GM10248 (cell line): ENCODE measurements at places on chromosomes 12 and 14.

- no peak for DNase-seq
Measured at GRCh38 chr12:20278276-20278675, 90.1 kb upstream of the PDE3A start.

DNA sequence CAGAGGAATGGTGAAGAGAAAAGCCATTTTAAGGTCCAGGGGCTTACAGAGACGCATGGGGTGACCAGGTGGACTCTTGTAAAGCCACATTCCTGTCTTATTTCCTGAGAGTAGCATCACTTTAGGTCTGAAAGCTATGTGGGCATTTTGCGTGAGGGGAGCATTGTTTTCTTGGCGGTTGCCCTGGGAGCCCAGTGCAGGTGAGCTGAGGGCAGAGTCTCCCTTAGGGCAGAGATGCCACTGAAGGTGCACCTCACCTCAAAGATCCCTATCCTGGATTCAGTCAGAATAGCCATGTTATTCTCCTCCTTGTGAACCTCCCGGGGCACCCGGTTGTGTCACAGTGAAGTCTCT lies 12.4 kb downstream of the GLRX5 start:
- DNase-seq = no peak

DNA sequence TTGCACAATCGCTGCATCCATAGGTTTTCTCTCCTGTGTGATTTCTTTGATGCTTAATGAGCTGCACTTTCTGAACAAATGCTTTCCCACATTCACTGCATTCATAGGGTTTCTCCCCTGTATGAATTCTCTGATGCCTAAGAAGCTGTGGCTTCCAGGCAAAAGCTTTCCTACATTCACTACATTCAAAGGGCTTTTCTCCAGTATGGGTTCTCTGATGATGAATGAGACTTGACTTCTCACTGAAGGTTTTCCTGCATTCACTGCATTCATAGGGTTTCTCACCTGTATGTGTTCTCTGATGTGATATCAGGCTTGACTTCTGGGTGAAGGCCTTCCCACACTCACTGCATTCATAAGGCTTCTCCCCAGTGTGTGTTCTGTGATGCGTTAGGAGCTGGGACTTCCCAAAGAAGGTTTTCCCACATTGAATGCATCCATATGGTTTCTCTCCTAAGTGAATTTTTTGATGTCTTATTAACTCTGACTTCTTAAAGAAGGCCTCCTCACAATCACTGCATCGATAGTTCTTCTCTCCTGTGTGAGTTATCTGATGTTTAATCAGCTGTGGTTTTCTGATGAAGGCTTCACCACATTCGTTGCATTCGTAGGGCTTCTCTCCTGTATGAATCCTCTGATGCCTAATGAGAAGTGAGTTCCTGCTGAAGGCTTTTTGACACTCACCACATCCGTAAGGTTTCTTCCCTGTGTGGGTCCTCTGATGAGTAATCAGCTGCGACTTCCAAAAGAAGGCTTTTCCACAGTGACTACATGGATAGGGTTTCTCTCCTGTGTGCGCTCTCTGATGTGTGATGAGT lies 30.3 kb downstream of the ZNF605 start:
- no peak for DNase-seq

- DNase-seq = peak; percentile 8
Measured at GRCh38 chr14:96586056-96586455, 83.9 kb downstream of the PAPOLA start.

DNA sequence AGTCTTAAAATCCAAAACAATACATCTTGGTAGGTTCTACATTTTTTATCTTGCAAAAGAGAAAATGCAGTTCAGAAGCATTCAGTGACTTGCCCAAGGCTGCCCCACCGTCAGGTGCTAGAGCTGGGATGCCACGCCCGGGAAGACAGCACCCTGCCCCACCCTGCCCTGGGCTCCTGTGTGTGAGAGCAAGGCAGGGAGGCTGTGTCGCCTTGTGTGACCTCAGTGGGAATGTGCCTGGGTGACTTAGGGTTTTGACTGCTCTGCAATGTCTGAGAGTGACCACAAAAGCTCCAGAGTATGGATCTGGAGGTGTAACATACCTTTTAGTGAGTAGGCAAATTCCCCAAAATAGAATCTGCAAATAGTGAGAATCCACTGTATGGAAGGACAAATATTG lies 60.0 kb downstream of the AACS start:
- no peak for DNase-seq

GRCh38 chr14:54267172-54267571 lies 129.6 kb upstream of the CDKN3 start:
- DNase-seq = peak; percentile 29

DNA sequence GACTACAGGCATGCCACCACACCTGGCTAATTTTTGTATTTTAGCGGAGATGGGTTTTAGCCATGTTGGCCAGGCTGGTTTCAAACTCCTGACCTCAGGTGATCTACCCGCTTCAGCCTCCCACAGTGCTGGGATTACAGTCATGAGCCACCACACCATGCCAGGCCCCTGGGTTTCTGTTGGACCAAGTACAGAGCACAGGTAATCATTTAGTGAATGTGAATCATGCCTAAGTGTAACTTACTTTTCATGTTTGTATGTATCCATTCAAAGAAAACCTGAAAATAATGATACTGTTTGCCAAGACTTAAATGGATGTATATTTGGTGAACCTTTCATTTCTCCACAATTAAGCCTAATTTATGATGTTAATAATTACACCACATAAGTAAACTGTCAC lies 65.9 kb downstream of the FGD6 start:
- no peak for DNase-seq

DNA sequence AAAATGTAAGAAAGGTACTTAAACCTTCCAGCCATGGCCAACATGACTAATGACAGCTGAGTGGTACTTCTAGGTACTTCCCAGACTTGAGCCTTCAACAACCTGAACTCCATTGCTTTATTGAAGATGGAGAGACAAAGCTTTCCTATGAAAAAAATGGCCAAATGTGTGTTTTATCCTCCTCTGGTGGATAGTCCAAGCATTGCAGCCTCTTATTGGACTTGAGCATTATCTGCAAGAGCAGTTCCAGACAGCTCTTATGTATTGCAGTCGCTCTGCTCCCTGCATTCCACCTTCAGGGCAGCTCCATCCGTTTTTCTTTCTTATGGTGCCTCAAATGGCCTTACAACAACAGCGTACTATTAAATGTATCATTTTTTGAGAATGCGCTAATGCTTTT lies 588.2 kb downstream of the NRXN3 start:
- peak; percentile 20 for DNase-seq

- peak; percentile 56 for DNase-seq
Measured at GRCh38 chr12:108831309-108831991, 25.9 kb downstream of the SSH1 start.

DNA sequence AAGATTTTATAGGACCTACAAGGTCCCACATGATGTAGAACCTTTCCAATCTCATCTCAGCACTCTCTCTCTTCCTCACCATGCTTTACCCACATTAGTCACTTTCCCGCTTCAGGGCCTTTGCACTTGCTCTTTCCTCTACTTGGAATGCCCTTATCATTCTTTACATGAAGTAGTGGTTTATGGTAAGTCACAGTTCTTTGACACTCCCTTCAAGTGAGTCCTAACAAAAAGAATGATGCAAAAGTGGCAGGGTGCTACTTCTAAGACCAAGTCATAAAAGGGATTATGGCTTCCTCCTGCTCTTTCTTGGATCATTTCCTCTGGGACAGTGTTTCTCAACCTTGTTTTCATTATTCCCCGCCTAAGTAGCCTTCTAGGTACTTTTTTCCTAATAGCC lies 13.1 kb downstream of the TMBIM4 start:
- no peak for DNase-seq

- peak; percentile 32 for DNase-seq
Measured at GRCh38 chr12:31687101-31687527, 27.6 kb downstream of the ETFBKMT start.

GRCh38 chr12:69513297-69513696 lies 43.1 kb downstream of the FRS2 start:
- no peak for DNase-seq

DNA sequence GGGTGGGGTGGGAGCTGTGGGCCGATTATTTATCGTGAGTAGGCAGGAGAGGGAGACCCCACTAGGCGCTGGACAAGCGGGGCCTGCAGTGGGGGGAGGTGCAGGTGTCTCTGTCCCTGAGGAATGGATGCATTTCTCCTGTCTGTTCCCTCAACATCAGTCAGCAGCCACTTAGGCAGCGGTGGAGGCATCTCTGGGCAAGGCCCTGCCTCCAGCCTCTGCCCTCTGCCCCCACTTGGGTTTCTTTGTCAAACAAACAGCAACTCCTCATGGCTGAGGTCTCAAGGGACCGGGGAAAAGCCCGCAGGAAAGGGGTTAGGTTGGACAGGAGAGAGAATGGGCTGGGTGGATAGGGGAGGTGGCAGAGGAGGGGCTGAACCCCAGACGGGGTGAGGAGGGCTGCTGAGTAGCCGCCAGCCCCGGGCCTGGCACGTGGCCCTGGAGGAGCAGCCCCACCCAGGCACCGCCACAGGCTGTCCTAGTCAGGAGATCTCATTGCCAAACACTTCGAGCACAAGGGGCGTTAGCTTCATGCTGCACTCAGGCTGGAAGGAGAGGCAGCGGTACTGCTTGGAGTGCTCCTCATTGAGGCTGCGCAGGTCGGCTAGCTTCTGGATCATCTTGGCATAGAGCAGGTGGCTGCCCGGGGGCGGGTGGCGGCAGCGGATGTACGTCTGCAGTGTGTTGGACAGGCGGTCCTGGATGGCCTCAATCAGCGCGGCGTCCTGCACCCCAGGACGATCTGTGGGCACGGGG lies 24.7 kb upstream of the HDAC7 start:
- no peak for DNase-seq

- no peak for DNase-seq
Measured at GRCh38 chr12:104652910-104653309, 196.2 kb downstream of the CHST11 start.

GRCh38 chr12:47852096-47852571 lies 32.4 kb upstream of the HDAC7 start:
- no peak for DNase-seq

- DNase-seq = no peak
Measured at GRCh38 chr14:95119336-95119735, 38.0 kb downstream of the DICER1 start.

DNA sequence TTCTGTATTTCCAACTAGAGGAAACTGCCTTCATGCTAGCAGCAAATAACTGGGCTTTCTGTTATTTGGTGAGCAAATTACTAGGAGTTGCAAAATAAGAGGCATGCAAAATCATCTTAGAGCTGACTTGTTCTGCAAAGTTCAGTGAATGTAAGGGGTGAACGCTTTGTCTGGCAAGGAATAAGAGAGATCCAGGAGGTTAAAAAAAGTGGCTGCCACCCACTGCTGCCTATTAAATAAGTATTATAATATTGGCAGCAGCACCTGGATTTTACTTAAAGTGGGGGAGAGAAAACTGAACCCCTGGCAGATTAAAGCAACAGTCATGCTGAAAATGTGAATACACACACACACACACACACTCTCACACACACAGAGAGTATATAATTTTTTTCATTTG lies 557.0 kb downstream of the FLRT2 start:
- DNase-seq = no peak

DNA sequence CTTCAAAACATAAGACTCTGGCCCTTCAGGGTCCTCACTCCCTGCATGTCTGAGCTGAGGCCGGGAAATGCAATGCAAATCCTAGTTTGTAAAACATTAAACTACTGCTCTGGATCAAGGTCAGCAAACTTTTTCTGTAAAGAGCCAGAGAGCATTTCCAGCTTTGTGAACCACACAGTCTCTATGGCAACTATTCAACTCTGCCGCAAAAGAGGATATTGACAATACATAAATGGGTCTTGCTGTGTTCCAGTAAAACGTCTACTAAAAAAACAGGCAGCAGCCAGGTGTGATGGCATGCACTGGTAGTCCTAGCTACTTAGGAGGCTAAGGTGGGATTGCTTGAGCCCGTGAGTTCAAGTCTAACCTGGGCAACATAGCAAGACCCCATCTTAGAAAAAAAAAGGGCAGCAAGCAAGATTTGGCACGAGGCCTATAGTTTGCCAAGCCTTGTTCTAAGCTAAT lies 22.3 kb downstream of the DDX24 start:
- DNase-seq = no peak

DNA sequence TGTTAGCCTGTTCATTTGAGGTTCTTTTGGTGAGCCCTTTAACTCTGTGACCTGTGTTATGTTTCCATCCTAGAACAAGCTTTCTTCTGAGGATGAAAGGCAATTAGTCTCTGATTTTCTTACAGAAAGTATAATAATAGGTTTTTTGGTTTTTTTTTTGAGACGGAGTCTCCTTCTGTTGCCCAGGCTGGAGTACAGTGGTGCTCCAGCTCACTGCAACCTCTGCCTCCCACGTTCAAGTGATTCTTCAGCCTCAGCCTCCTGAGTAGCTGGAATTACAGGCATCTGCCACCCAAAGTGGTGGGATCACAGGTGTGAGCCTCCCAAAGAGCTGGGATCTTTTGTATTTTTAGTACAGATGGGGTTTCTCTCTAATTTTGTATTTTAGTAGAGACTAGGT lies 52.7 kb upstream of the SYNE2 start:
- DNase-seq = no peak

DNA sequence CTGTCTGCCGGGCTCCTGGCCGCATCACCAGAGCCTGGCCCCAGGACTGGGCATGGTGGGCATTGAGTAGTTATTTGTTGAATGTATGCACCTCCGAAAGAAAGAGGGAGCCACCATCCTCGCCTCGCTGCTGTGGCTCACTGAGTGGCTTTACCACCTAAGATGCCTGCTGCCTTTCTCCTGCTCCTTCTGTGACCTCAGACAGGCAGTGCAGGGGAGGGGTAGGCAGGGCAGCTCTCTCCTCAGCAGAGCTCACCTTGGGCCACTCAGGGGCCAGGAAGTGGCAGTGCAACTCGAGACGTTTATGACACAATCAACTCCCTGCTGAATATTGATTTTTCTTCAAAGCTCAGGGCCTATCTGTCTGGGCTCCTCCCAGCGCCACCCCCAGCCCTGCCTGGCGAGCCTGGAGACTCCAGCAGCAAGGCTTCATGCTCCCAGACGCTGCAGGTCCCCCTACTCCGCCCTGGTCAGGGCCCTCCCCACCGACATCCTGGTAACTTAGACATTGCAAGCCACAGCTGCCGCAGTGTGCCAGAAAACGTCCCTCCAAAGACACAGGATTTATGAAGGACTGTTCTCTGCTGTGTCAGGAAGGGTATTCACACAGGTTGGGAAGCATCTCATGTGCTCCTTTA lies 84.3 kb upstream of the DIO3 start:
- no peak for DNase-seq

GRCh38 chr12:49708851-49709250 lies 1.6 kb upstream of the FMNL3 start:
- DNase-seq = no peak

DNA sequence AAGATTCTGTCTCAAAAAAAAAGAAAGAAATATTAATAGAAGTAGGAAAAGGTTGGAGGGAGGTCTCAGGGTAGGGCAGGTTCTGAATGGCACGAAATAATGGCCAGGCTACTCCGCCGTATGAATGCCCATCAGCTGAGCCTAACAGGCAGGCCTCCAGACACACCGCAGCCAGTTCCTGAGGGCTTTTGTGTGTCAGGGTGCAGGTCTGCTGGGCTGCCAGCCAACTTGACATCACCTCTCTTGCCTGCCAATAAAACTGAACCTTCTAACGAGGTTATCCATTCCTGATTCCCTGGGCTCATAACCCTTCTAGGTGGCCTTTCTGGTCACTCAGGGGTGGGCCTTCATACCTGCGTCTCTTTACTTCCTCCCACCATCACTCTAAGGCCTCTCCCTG lies 3.0 kb downstream of the IFI27 start:
- DNase-seq = no peak

GRCh38 chr12:49622501-49623141 lies 740 bp upstream of the PRPF40B start:
- peak; percentile 53 for DNase-seq
